ENCODE measurements at places on chromosomes 12 and 14. TPM values are rescaled to one million over a fixed set of nuclear protein-coding genes. Genes with fewer than 3 reads are reported as not detected.

DNA sequence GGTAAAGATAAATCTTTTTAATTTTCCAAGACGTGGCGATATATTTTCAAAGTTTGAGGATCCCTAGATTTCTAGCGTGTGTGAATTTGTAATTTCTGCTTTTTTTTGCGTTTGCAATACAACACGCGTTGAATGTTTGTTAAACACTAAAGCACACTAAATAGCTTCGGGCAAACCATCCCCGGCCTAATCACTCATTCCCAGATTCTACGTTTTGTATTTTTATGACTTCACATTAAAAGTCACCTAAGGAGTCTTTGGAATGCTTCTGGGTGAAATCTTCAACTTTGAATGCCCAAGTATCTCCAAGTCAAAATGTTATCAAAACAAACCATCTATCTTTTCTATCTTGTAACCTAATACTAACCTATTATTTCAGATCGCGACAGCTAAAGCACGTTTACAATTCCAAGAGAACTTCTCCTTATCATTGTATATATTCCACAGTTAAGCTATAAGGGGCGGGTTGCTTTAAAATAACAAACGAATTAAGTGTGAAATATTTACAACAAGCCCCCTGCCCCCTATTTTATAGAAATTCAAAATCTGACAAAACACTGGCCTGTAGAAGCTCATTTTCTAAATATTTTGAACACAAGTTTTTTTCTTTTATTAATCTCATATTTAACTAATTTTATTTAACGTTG, 1.1 kb downstream of the ALX1 start:
- H3K27me3 ChIP-seq: peaks cover 4% of the 10 kb centered on the region
- H3K36me3 ChIP-seq: no peaks in the 10 kb centered on the region
- H3K27ac ChIP-seq: no peak overlapping the region
- DNase-seq: no peak
- no peaks in the 10 kb centered on the region for H3K4me1 ChIP-seq

DNA sequence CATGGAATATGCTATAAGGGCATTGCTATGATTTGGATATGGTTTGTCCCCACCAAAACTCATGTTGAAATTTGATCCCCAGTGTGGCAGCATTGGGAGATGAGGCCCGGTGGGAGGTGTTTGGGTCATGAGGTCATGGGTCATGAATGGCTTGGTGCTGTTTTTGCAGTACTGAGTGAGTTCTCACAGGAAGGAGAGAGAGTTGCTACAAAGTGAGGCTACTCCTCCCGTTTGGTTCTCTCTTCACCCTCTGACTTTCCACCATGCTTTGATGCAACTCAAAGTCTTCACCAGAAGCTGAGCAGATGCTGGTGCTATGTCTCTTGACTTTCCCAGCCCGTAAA, 388.1 kb upstream of the TMPO start:
- no peak for DNase-seq
- H3K27me3 ChIP-seq: no peaks in the 10 kb centered on the region
- H3K4me3 ChIP-seq: no peak overlapping the region
- no peaks in the 10 kb centered on the region for H3K4me1 ChIP-seq
- H3K36me3 ChIP-seq: no peaks in the 10 kb centered on the region

GRCh38 chr14:34081101-34081575, 130.3 kb upstream of the EGLN3 start:
- H3K4me1 ChIP-seq: no peaks in the 10 kb centered on the region
- no peak for DNase-seq
- H3K27ac ChIP-seq: no peak overlapping the region
- no peak overlapping the region for H3K4me3 ChIP-seq
- no peaks in the 10 kb centered on the region for H3K27me3 ChIP-seq
- no peaks in the 10 kb centered on the region for H3K36me3 ChIP-seq

SERPINA12 gene
- not detected for polyA plus RNA-seq

PTGDR gene
- polyA plus RNA-seq: 0.07 TPM

TAS2R30 gene
- polyA plus RNA-seq: not detected

CMTM5 gene
- polyA plus RNA-seq: not detected
